ENCODE measurements at places on chromosomes 3 and 15.

GRCh38 chr3:100647657-100648056, 38.3 kb downstream of the ADGRG7 start:
- DNase-seq, result no peak

DNA sequence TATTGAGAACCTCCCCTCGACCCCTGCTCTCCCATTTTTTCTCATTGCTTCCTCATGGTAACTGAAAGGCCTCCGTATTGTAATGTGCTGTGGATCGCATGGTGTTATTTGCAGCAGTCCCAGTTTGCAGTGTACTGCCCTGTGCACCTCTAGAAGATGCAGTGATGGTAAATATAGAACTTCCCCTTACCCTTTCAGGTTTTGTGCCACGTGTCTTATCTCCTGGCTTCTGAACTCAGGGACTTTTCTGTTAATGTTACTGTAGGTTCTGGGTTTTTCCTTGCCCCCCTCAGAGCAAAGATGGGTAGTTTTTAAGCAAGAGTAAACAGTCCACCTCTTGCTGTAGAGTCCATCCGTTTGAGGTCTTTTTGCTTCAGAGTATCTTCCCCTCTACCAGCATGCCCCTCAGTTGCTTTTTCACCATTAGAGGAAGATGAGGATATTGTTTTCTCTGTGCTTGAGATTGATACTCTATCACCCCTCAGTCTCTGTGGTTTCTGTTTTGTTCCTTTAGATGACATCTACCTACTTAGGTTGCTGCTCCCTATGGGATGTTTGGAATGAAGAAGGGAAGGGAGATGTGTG, 22.4 kb downstream of the CHD2 start:
- DNase-seq, result no peak

DNA sequence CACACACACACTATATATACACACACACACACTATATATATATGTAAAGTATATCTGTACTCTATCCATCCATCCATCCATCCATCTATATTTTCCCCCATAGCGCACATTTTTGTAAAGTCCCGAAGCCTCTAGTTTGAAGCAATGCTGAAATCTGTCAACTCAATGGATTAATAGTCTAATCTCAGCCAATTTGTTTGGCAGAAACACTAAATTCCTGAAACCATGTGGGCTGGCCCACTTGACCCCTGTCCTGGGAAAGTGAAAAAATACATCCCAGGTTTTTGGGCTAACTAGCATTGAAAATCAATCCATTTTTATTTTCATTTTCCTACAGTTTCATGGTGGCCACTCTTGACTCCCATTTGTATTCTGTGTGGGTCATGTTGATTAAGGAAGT, 166.7 kb downstream of the SLCO3A1 start:
- no peak for DNase-seq

DNA sequence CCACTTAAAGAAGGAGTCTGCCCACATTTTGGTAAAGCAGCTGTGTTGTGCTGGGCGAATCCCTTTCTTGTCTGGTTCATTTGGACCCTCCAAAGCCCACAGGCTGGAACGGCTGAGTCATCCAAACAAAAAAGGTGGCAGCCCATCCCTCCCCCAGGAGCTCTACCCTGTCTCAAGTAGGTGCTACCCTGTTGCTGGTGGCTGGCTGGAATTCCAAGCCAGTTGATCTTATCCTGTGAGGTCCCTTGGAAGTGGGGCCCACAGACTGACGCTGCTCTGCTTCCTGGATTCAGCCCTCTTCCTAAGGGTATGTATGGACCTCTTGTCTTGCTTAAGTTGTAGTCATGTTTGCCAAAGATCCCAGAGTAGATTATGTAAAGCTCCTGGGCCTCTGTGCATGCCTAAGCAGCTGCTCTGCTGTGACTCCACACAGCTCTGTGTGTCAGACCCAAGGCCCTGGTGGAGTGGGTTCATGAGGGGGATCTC, 44.5 kb downstream of the CCR1 start:
- DNase-seq, result no peak

All from IMR-90 (cell line).